ENCODE measurements at places on chromosomes 3 and 15.

DNA sequence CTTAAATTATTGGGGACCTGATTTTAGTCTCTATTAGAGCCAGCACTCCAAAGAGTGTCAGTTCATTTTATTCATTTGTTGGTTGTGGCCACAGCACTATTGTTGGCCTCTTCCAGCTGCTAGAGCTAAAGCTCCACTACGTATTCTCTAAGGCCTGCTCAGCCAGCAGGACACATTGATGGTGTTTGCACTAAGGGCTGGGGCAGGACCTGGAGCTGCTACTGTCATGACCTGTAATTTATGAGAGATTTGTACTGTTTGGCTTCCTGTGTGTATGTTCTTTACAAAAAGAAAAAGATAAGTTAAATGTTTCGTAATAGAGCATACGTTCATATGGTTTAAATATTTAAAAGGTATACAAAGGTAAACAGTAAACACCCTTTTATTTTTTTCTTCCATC, 8.1 kb downstream of the GFM1 start:
- no peak for DNase-seq

DNA sequence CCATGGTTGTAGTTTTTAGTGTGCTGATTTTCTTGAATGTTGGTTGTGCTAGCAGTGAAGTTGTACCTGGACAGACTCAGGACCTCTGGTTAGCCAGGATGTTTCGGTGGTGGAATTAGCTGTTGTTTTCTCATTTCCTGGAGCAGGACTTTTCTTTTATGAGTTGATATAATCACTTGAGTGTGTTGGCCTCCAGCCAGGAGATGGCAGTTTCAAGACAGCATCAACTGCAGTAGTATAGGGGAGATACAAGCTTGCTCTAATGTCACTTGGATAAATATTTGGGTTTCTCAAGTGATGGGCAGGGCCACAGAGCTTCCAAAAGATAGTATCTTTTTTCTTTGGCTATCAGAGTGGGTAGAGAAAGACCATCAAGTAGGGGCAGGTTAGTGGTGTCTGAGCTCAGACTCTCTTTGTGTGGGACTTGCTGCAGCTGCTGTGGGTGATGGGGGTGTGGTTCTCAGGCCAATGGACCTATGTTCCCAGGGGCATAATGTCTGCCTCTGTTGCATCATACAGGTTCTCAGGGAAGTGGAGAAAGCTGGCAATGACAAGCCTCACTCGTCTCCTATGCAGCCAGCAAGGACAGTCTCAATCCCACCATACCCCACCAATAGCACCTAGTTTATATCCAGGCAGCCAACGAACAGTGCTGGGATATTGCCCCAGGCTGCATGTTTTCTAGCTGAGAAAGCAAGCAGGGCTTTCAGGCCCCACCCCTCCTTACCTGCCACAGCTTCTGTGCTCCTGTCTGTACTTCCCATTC, 14.6 kb upstream of the OR5K2 start:
- peak; percentile 40 for DNase-seq

- DNase-seq = peak; percentile 8
These were observed 80.2 kb downstream of the MTHFS start for GRCh38 chr15:79816571-79816970.

- no peak for DNase-seq
These were observed 468.7 kb downstream of the CADM2 start for GRCh38 chr3:85427467-85427866.

- DNase-seq = no peak
These were observed 8.4 kb upstream of the SPESP1 start for GRCh38 chr15:68921926-68922325.

- DNase-seq = no peak
These were observed 181.0 kb downstream of the VPS13C start for GRCh38 chr15:61879219-61879618.

GRCh38 chr15:45338417-45338816, 39.9 kb downstream of the GATM start:
- DNase-seq = peak; percentile 13

GRCh38 chr15:71495398-71495780, 315.0 kb upstream of the NR2E3 start:
- DNase-seq = no peak

GRCh38 chr15:48052946-48053345, 67.8 kb upstream of the SLC24A5 start:
- no peak for DNase-seq

GRCh38 chr3:196121066-196121465, 39.2 kb upstream of the TFRC start:
- DNase-seq = no peak

GRCh38 chr15:79677241-79677640, 219.6 kb downstream of the MTHFS start:
- no peak for DNase-seq

- DNase-seq = no peak
These were observed 1.5 kb downstream of the CAMK1 start for GRCh38 chr3:9768141-9768775.

DNA sequence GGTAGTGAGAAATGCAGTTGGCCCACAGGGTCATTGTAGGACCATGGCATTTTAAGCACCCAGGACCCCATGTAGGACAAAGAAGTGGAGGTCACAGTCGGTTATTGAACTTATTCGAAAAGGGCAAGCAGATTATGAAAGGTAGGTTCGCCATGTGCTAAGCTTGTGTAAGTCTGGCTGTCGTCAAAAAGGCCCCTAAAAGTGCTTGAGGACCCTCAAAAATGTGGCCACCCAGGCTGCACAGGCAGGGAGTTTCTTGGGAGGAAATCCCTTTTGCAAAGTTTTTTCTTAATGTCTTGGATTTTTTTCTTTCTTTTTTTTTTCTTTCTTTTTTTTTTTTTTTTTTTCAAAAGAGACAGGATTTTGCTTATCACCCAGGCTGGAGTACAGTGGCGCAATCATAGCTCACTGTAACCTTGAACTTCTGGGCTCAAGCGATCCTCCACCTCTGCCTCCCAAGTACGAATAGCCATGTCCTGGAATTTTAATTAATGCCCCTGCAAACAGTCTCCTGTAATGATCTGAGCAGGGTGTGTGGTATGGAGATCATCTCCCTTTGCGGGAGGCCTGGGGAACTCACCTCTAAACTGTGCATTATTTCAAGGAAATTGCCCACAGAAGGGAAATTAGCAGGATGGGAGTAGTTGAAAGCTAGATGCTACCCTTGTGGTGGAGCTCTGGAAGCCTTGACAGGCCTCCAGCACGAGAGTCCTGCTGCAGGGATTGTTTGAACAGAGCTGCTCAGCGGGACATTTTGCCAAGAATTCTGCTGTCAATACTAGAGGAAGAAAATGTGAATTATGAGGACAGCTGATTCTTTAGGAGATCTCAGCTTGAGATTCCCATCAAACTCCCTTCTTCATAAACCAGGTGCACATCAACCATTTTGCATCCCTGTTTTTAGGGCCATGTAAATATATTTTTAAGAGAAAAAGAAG, 28.4 kb downstream of the THSD4 start:
- DNase-seq = no peak

- no peak for DNase-seq
These were observed 619.2 kb downstream of the DIPK2A start for GRCh38 chr3:144590854-144591253.

- DNase-seq = no peak
These were observed 15.9 kb downstream of the VEPH1 start for GRCh38 chr3:157487339-157487738.

GRCh38 chr3:113070072-113070640, 79.4 kb downstream of the GTPBP8 start:
- no peak for DNase-seq

DNA sequence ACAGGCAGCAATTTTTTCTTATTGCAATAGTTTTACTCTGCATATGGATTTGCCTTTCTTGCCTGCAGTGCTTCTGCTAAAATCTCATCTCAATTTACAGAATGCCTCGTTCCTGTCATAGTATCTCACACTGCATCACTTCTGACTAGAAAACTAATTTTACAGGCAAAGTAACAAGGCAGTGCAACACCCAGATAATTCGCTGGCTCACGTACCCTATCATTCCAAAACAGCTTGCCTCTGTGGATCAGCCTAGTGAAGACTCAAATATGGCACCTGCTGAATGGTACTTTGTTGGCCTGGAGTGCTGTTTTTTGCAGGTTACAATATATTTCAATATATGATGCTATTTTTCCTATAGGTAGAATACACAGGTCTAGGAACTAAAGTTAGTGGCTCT, 5.3 kb downstream of the EIF5A2 start:
- DNase-seq = peak; percentile 83

- no peak for DNase-seq
These were observed 771.4 kb downstream of the TUSC7 start for GRCh38 chr3:117480972-117481371.

GRCh38 chr3:41288785-41289184, 89.5 kb downstream of the CTNNB1 start:
- no peak for DNase-seq

DNA sequence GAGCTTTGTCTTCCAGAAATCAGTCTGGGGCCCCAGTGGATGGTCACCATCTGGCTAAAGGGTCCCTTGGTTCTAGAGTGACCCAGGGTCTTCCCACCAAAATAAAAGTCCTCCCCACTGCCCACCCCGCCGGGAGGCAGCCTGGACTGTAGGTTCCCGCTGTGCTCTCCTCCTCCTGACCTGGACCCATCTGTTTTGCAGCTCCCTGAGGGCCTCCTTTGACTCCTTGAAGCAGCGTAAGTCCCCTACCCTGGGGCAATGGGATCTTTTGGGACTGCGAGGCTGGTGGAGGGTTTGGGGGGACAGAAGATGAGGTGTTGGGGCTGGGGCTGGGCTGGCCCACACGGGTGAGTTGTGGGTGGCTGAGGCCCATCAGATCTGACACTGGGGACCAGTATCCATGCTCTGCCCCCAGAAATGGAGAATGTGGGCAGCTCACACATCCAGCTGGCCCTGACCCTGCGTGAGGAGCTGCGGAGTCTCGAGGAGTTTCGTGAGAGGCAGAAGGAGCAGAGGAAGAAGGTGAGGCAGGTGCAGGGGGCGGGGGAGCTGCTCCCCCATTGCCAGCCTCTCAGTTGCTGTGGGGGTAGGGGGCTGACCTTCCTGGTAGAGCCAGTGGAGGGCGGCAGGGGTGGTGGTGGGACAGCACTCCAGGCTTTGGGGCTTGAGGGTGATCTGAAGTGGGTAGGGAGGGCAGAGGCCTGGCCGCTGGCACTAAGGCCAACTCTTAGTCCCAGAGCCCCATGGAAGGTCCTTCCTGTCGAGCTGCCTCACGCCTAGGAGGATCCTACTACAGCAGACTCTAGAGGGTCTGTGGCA, 30.4 kb downstream of the PSTPIP1 start:
- no peak for DNase-seq

GRCh38 chr3:10994306-10994705, 1.8 kb downstream of the SLC6A1 start:
- no peak for DNase-seq

GRCh38 chr15:55005679-55006078, 191.1 kb downstream of the RSL24D1 start:
- DNase-seq = no peak

DNA sequence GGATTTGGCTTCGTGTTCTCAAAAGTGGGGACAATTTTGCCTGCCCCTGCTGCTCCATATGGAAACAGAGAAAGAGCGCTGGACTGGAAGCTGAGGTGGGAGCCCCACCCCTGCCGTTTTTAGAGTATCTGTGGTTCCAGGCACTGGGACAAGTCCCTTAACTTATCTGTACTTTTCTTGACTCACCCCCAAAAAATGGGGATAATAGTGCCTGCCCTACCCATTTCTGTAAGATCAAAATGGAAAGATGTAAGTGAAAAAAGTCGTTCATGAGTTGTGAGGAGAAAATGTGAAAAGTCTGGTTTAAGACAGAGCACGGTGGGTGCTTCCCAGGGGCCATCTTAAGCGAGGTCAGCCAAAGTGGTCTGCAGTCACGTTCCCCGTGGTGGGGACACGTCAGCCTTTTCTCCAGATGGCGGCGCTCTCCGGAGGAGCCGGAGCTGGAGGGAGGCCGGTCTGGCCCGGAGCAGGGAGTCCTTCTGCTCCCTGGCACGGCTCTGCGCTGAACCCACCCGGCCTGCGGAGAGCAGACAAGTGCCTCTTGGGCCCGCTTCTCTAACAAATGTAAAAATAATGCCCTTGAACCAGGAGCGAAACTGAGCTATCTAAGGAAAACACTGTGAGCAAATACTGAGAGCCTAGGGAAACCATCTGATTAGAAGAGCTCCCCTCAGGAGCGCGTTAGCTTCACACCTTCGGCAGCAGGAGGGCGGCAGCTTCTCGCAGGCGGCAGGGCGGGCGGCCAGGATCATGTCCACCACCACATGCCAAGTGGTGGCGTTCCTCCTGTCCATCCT, at the start of gene CLDN18:
Gene CLDN18 (plus strand): TSS at position 690 of the 797 bp plus-strand sequence. CDS start 61 bp downstream, at position 751.
- no peak for DNase-seq

- DNase-seq = no peak
These were observed 3.6 kb downstream of the VGLL4 start for GRCh38 chr3:11640009-11640673.

DNA sequence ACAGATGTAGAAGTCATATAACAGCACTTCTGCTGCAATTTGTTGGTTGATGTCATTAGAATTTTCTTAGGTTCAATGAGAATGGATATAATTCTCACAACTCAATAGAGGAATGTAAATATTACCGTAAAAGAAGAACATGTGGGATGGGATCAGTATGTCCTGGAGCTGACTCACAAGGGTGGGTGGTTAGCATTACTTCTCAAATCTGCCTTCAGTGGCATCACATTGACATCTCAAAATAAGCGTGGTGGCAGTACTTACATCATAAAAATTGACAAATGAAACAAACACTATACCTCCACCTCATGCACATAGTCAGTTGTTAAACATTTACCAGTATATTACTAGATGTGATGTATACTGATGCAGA, 1068.0 kb upstream of the CADM2 start:
- DNase-seq = no peak

DNA sequence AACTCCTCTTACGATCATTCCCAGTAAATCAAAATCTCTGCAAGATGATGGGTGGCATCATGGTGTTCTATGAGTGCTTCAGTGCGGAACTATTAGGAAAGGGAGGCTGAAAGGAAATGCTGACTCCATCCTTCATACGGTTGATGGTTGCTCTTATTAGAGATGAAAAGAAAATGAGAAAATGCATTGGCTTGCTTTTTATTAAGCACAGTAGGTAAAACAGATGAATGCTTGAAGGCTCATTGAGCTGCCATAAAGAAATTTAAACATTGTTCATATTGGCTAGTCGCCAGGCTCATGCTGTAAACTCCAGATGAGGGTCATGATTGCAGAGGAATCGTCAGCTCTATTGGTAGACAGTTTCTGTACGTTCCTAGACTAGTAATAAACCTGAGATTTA, 115.8 kb downstream of the EPHA3 start:
- DNase-seq = no peak

All from erythroblast (primary cell).